ENCODE measurements at places on chromosomes 11 and 22. TPM values are rescaled to one million over a fixed set of nuclear protein-coding genes. Genes with fewer than 3 reads are reported as not detected.

DNA sequence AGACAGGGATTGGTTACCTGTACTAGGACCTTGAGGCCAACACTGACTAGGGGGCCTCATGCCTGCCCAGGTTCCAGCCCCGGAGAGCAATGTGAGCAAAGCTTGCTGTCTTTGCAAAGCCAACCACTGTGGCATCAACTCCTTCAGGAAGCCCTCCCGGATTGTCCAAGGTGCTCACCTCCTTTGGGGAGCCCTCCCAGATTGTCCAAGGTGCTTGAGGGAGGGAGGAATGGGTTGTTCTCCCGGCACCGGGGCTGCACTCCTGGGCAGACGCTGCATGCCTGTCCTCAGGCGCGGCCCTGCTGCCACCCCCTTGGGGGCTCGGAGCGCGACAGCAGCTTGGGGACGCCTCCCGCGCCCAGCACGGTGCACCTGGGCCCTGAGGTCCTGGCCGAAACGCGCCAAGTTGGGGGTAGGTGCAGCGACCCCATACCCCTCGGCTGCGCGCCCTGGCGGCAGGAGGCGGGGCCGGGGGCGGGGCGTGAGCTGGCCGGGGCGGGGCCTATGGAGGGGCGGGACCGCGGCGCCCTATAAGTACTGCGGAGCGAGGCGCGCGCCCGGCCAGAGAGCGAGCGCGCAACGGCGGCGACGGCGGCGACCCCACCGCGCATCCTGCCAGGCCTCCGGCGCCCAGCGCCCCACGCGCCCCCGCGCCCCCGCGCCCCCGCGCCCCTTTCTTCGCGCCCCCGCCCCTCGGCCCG is at the start of gene CD81:
CD81 (plus strand) TSS at position 560 of the 701 bp plus-strand sequence. CDS start 240 bp downstream, outside the sequence.
- no peak for DNase-seq

The RANGAP1 gene
- 85.6 TPM for total RNA-seq

GRCh38 chr22:17489101-17489500 is 74.2 kb upstream of the SLC25A18 start:
- DNase-seq, result no peak

The TRPM5 gene
- 4.4 TPM for total RNA-seq

DNA sequence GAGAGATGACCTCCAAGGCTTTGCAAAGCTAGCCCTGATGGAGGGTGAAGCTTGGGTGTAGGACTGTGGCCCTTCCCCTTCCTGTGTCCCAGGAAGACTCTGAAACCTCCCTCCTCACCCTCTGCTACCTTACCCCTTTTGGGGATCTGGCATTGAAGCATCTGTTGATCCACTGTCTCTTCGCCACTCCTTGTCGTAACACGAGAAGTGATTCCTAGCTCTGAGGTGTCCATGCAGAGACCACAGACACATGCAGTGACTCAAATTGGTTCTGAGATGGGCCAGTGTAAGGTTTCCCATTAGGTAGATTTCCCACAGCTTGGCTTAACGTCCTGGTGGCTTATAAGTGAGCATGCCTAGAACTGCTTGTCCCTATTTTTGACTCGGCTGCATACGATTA is 101.4 kb downstream of the ZBTB16 start:
- DNase-seq, result no peak

GRCh38 chr22:39343259-39344045 is 6.3 kb upstream of the SYNGR1 start:
- DNase-seq, result peak; percentile 66

DNA sequence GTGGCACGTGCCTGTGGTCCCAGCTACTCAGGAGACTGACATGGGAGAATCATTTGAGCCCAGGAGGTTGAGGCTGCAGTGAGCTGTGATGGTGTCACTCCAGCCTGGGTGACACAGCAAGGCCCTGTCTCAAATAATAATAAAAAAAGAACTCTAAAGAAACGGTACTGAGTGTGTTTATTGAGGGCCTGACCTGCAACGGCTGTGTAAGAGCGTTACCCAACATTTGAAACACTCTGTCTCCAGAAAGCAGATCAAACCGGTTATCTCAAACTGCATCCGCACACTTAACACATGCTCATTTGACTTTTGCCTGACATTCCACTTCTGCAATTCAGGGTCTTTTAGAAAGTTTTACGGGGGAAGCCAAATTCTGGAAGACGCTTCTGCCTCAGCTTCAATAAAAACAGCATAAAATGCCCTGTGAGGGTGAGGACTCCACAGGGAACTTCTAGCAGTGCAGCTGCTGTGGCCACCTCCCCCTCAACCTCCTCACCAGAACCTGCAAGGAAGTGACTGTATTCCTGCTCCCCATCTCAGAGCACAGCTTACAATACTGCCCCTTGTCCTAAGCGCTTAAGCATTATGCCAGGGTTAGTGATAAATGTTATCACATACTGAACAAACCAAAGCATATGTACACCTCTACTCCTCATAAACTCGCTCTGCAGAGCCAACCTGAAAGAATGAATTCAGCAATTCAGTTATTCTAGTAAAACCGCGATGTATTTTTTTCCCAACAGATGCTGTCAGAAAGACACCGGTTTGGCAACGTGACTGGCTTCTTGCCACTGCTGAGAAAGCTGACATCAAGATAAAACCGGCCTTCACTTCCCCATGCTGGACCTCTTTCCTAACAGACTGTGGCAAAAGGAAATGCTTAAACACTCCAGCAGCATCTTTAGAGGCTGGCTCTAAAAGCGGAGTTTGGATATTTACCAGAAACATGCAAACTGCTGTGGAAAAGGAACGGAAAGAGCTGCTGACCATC is 52.2 kb downstream of the PRDM10 start:
- peak; percentile 46 for DNase-seq

GRCh38 chr22:38866024-38866398 is 6.0 kb downstream of the CBX6 start:
- no peak for DNase-seq

GRCh38 chr11:71971680-71972079 is 27.0 kb upstream of the IL18BP start:
- DNase-seq, result no peak

Data from mucosa of gallbladder (tissue), 1 donor.